DMS 273 treated with DMSO at 0.1 percent for 48 hours (cell line): ENCODE measurements at places on chromosomes 4 and X.

DNA sequence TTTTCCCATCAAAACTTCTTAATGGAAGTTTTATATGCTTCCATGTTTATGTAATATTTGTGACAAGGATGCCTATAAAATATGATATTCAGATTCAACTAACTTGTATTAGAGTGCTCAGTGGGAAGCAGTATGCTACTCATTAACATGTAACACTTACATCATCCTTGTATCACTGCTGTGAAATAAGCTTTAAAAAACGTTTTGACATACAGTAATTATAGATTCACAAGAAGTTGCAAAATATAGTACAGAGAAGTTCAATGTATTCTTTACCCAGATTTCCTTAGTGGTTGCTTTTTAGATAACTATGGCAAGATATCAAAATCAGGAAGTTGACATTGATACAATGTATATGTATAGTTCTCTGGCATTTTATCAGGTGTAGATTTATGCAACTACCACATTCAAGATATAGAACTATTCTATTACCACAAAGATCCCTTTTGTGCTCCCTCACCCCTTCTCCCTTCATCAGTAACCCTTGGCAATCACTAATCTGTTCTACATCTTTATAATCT is 56.3 kb downstream of the DTHD1 start:
- DNase-seq: no peak

DNA sequence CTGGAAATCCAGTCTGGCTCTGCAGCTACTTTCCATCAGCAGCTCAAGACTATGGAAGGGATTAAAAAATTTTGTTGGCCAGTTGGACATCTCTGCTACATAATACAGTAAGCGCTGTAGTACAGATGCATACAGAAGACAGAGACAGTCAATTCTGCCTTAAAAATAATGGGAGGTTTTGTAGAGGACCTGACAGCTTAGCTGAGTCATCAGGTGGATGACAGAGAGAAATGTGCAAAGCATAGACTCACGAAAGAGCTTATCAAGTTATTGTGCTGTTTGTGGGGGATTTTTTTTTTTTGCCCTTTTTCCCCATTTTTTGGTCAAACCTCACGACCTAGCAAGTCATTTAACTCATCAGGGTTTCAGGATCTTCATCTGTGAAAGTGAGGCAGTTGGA is 149.0 kb upstream of the SCML1 start:
- DNase-seq: no peak

GRCh38 chr4:10963241-10963640 is 278.7 kb upstream of the CLNK start:
- no peak for DNase-seq

DNA sequence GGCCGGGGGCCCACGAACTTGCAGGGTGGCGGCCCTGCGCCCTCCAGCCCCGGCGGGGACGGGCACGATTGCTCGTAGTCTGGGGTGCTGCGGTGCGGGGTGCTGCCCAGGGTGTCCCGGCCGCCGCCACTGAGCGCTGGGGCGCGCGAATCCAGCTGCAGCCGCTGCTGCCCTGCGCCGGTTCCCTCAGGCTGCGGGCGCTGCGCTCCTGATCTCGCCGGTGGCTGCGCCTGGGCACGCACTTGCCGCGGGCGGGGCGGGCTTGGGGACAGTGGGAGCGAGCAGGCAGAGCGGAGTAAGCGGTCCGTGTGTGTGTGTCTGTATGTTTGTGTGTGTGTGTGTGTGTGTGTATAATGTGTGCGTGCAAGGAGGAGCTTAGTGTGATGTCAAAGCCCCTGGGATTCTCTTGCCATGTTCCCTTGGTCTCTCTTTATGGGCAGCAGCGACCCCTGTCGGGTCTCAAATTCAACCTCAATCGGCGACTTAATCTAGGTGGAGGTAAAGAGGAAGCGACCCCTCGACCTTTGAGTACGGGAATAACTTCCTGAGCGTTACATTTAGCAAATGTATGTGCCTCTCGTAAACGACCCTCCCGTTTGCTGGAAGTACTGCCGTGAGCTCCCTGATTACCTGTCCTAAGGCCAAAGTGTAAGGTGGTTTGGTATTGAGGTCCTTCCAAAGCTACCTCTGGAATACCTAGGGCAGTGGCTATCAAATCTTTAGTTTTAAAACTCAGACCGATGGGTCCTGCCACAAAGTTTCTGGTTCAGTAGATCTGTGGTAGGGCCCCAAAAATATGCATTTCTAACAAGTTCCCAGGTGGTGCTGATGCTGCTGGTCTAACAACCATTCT is at the start of gene RNF150:
TSS of gene RNF150 (minus strand) at position 324 of the 853 bp plus-strand sequence.
- peak; percentile 38 for DNase-seq

DNA sequence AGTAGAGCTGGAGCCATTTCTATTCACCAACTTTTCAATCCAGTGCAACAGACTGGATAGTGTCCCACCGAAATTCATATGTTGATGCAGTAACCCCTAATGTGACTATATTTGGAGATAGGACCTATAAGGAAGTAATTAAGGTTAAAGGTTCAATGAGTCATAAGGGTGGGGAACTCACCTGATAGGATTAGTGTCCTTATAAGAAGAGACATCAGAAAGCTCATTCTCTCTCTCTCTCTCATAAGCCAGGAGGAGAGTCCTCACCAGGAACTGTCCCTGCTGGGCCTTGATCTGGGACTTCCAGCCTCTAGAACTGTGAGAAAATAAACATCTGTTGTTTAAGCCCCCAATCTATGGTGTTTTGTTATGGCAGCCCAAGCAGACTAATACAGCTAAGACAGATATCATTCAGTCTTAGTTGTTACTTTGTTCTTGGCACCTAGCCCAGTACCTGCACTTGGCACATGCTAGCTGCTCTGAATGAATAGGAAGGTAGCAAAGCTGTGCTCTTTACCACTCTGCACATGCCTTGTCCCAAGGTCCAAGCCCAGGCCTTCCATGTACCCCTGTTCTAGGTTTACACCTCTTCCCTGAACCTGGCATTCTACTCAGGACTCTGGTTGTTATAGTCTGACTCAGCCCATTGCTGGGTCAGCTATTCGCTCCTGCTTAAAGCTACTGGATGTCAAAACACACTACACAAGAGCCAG is 19.2 kb upstream of the BRS3 start:
- no peak for DNase-seq

DNA sequence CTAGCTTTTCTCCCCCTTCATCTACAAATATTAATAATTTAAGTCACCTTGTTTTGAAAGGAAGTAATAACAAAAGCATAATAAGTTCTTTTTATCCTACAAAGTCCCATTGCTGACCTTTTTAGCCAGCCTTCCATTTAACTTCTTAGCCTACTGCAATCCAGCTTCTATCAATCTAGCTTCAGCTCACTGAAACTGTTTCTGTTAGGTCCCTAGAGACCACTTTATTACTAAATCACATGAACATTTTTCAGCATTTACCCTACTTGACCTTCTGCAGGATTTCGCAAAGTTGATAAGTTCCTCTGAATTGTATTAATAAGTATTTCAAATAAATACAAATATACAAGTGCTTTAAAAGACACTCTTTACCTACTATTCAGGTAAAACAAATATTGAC is 186.5 kb downstream of the ANTXR2 start:
- no peak for DNase-seq

DNA sequence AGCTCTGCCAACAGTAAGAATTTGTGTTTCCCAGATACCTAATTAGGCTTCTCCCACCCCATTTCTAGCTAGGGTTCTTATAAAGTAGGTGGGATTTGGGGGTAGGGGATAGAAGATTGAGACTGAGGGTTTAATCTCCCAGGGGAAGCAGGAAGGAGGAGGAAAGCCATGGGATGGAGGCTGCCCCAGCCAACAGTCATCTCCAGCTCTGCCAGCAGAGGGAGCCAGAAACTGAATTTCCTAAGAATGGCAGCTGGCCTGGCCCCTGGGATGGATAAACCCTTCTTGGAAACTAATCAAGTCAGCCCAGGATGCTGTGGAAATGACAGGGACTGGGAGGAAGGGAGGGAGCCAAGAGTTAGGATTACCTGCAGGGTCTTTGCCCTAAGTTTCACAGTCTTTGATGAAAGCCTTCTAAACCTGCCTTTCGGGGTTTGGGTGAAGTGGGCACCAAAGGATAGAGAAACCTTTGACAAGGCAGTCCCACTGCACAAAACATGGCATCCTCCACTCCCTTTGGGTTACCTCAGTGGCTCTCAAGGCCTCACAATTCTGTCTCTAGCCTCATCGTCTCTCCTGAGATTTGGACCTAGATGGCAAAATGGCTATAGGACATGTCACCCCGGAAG is 6.7 kb upstream of the ERCC6L start:
- DNase-seq: peak; percentile 48

- DNase-seq: no peak
Observed at GRCh38 chrX:19886883-19887531, 393 bp downstream of the SH3KBP1 start.
